ENCODE measurements at places on chromosomes 2 and 18. TPM values are rescaled to one million over a fixed set of nuclear protein-coding genes. Genes with fewer than 3 reads are reported as not detected.

The SPATA3 gene
- total RNA-seq: not detected

The SP100 gene
- total RNA-seq: 143 TPM

The CABYR gene
- not detected for total RNA-seq

The RAB10 gene
- total RNA-seq: 81.8 TPM

The MAL gene
- total RNA-seq: not detected

The PDIA6 gene
- total RNA-seq: 82.4 TPM
